ENCODE measurements at places on chromosomes 1 and 21.

- no peak for DNase-seq
Observed at GRCh38 chr1:199612976-199613774, 414.3 kb upstream of the NR5A2 start.

GRCh38 chr1:5877001-5877400 is 115.2 kb downstream of the NPHP4 start:
- no peak for DNase-seq

DNA sequence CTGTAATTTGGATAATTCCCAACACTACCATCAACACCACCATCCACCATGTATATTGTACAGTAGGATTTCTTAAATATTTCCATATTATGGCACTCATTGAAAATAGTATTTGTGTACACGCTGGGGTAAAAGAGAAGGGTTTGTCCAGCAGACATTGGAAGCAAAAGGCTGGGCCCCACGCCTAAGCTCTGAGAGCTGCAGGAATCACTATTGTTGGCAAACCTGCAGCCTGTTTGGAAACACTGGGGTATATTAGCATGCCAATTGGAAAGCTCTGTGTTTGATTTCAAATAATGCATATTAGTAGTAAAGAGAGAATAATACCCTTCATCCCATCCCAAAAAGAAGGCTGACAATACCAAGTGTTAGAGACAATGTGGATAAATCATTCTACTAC is 81.5 kb upstream of the DPYD start:
- no peak for DNase-seq

- DNase-seq, result no peak
Observed at GRCh38 chr1:231527586-231528171, 790 bp upstream of the TSNAX start.

- DNase-seq, result no peak
Observed at GRCh38 chr1:222286011-222286410, 261.9 kb downstream of the HHIPL2 start.

GRCh38 chr1:7410156-7410555 is 360.9 kb upstream of the VAMP3 start:
- no peak for DNase-seq

Data from right forelimb (tissue), 1 donor.